CD8-positive, alpha-beta memory T cell (primary cell): ENCODE measurements at places on chromosomes 13 and 19.

- DNase-seq = no peak
Measured at GRCh38 chr13:66225072-66225471, 1005.1 kb downstream of the PCDH9 start.

- no peak for DNase-seq
Measured at GRCh38 chr13:33659894-33660293, 158.1 kb upstream of the RFC3 start.

DNA sequence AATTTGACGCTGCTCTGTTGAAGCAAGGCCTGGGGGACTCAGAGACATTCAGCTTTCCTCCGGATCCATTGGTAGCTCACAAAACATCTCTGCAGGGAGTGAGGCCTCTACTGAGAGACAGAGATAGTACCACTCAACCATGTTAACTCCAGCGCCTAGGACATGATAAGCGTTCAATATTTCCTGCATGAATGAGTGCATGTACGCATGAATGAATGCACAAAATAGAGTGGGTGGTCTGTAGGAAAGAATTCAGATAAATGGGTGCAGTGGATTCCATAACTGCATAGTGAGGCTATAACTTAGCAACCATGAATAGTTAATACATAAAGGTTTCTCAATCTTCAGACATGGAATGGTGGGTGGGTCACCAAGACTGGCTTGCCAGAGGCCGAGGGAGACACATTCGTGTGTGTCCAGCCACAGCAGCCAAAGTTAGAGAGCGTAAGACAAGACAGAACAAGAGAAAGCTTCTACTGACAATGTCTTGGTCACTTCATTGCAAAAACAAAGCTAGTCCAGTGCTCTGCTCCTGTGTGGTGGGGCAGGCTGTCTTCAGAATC, 36.3 kb upstream of the RCBTB2 start:
- DNase-seq = no peak

DNA sequence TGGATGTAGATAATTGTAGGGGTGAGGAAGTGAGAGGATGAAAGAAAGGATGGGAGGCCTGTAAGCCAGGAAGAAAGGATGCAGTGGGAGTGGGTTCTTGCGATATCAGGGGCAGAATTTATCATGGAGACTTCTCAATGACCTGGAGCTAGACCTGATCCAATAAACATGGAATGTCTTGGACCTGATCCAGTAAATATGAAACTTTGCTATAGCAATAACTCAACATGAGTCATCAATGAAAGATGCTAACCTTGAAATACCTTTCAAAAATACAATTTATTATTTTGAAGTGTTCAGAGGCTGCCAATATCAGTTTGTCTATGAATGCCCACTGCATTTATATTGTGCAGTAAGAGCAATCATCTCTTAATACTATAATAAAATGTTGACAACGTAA, 279.5 kb downstream of the POU4F1 start:
- no peak for DNase-seq

GRCh38 chr13:63024458-63024857, 1608.8 kb upstream of the PCDH20 start:
- DNase-seq = no peak
